ENCODE measurements at places on chromosomes 12 and 14.

GRCh38 chr12:62347922-62348650 is 87.9 kb downstream of the USP15 start:
- DNase-seq: no peak

DNA sequence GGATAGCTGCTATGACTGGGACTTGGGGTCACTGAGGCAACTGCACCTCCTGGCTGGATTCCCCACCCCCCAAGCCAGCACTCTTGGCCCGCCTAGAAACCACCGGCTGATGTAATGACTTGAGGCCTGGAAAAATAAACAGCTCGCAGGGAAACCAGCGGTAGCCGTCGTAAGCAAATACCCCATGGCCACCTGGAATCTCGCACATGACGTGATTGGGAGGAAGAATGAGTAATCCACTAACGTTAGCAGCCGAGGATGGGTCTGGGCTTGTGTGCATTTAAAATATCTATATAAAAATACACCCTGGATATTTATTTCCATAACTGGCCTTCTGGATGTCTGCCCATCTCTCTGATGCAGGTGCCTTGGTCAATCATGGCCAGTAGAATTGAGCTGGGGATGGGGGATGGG is 120.1 kb downstream of the SMOC1 start:
- DNase-seq: no peak

GRCh38 chr12:129549656-129550055 is 354.2 kb downstream of the TMEM132D start:
- DNase-seq: no peak

GRCh38 chr14:77574446-77575115 is 41.9 kb downstream of the SPTLC2 start:
- no peak for DNase-seq

DNA sequence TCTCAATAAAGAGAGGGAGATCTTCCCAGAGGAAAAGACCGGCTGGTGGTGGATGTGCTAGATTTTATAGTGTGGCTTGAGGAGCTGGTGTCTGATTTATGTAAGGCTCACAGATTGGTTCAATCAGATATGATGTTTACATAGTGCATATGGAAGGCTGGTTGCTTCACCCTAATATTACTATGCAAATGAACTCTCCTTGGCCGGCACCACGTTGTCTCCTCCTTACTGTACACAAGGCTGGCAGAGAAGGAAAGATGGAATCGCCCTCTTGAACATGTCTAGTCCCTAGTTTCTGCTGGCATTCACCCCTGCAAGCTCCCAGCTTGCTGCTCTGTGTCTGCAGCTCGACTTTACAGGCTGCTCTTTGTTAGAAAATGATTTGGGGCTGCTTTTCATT is 8.9 kb downstream of the FAM186A start:
- no peak for DNase-seq

DNA sequence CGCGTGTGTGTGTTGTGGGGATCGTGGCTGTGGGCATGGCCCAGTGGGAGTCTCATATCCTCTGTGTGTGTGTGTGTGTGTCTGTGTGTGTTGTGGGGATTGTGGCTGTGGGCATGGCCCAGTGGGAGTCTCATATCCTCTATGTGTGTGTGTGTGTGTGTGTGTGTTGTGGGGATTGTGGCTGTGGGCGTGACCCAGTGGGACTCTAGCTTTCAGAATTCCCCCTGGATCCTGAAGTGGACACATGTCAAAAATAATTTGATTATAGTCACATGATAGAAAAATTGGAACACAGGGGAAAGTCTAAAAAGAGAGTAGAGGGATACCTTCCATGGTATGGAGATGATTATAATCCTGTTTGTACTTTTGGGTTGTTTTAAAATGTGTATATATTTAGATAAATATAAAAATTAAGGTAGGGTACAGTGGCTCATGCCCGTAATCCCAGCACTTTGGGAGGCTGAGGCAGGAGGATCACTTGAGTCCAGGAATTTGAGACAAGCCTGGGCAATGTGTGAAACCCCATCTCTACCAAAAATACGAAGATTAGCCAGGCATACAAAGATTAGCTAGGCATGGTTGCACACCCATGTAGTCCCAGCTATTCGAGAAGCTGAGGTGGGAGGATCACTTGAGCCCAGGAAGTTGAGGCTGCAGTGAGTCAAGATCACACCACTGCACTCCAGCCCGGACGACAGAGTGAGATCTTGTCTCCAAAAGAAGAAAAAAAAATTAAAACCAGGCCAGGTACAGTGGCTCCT is 11.0 kb downstream of the PAPLN start:
- no peak for DNase-seq

DNA sequence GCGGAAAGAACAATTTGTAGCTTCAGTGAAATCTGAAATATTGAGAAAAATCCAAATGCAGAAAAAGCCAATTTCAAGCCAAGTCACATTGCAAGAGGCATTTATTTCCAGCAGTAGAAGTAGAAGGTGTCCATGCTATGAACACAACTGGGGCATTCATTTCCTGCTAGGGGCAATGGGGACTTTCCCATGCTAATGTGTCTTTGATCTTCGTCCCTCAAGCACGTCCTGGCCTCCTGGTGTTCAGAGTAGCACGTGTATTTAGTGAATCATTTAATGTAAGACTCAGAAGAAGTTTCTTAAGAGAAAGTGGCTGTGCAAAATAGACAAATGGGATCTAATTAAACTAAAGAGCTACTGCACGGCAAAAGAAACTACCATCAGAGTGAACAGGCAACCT is 267.9 kb downstream of the TMEM132C start:
- no peak for DNase-seq

DNA sequence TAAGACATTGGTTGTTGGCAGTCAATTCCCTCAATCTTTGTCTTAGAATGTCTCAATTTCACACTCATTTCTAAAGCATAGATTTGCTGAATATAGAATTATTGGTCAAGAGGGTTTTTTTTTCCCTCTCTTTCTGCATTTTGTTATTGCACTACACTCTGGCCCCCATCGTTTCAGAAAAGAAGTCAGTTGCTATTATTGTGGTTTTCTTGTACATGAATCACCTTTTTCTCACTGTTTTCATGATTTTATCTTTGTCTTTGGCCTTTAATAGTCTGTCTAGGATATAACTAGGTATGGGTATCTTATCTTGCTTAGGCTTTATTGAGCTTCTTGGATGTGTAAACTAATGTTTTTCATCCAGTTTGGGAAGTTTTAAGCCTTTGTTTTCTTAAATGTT is 194.3 kb upstream of the DAAM1 start:
- DNase-seq: no peak
